ENCODE measurements at places on chromosomes 7 and 10. TPM values are rescaled to one million over a fixed set of nuclear protein-coding genes. Genes with fewer than 3 reads are reported as not detected.

ZPBP gene
- not detected for total RNA-seq

OLAH gene
- 0.34 TPM for total RNA-seq

FFAR4 gene
- total RNA-seq: not detected

STRA8 gene
- total RNA-seq: not detected

C10orf105 gene
- total RNA-seq: not detected

DNA sequence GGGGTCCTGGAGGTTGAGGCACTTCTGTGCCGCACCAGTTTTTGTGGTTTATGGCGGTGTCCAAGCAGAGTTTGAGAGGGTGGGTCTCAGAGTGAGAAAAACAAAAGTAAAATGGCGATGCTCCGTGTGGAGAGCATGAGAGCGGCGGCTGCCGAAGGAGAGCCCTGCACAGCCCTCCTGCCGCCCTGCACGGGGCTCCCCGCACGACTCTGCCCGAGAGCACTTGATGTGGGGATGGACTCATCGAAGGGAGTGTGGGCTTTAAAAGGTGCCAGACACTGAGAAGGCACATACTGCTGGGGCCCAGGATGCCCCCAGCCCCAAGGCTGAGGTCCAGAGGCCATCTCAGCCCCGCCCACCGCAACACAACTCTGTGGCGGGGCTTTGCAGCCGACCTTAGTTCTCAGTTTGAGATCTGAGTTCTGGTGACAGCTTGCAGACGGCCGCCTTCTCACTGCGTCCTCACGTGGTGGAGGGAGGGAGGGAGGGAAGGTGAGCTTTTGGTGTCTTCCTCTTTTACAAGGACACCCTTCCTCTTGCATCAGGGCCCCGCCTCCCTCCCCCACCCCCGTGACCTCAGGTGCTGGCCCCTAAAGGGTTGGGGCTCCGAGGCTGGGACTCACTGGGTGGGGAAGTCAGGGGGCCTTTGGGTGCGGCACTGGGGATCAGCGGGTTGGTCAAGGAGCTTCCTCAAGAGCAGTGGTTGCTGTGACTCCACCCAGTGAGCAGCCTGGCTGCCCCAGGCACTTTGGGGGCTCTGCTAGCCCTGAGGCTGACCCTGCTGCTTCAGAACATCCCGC is 69.1 kb downstream of the NKX6-2 start:
- no peak for DNase-seq

DNA sequence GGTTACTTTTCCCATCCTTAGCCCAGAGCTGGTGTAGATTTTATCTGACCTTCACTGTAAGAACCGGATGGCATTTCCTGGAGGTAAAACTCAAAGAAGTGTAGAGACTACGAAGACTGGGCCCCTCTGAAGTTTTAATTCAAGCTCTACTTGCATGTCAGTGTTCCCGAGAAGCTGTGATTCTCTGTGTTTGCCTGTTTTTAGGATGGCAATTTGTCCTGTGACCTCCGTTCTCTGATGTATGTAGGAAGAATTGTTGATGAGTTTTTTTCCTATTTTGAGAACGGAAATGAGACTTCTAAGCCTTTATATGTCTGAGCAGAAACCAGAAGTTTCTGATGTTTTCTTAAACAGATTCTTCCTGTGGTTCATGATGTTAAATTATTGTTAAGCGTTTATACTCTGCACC is 94.1 kb downstream of the CDCA7L start:
- peak; percentile 20 for DNase-seq

- no peak for DNase-seq
Observed at GRCh38 chr7:82114237-82114636, 329.3 kb downstream of the CACNA2D1 start.

DNA sequence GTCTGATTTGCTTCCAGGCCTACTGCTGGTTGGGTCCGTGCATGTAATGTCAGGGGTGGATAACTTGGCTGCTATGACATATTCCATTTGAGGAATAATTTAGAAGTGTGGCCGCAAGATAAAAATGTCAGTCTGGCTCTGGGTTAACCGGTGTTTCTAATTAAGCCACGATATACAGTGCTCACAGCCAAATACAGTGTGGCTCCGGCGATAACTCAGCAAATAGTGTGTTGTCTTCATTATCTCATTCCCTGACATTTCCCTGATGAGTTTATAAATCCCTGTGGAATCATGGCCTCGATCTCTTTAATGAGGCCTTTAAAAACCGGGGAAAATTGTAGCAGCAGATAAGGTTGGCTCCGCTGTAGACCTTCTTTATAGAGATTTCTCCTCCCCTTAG is 1125.0 kb downstream of the TYW1 start:
- DNase-seq: no peak

DNA sequence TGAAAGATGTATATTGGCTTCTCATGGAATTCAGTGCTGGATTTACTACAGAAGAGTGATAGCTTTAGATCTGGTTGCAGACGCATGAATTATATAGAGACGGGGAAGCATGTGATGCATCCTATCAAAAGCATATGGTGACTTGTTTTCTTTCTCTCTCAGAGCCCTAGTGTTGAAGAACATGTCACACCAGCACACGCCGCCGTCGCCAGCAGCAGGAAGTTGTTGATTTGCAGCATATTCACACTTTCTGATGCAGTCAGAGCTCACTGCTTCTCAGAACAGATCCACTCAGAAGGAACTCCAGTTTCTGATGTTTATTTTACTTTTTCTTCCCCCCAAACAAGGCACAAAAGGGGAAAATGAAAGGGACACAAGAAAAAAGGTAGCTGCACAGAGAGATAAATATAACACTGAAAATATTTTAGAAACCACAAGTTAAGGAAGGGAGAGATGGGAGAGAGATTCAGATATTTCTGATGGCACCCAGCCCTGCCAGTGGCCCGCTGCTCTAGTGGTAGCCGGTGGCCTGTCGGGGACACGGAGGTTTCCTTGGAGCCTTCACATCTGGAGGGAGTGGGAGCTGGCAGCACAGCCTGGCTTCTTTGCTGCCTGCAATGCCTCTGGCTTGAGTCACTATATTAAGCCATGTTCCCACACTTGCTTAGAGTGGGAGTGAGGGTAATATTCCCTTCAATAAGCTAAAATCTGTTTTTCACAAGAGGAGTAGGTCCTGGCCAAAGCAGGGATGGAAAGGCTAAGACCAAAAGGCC is 123.2 kb downstream of the NRP1 start:
- no peak for DNase-seq

GRCh38 chr7:73716318-73716890 is 3.1 kb downstream of the STX1A start:
- DNase-seq: no peak

DNA sequence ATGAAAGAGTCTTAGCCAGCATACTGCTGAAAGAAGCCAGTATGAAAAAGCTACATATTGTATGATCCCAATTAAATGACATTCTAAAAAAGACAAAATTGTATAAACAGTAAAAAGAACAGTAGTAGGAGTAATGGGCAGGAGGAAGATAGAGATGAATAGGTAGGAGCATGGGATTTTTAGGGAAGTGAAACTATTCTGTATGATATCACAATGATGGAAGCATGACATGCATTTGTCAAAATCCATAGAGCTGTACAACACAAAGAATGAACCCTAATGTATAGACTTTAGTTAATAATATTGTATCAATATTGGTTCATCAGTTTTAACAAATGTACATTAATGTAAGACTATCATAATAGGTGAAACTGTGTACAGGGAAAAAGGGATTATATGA is 147.9 kb downstream of the IMMP2L start:
- no peak for DNase-seq

GRCh38 chr10:130368761-130369560 is 232.8 kb downstream of the GLRX3 start:
- DNase-seq: no peak

DNA sequence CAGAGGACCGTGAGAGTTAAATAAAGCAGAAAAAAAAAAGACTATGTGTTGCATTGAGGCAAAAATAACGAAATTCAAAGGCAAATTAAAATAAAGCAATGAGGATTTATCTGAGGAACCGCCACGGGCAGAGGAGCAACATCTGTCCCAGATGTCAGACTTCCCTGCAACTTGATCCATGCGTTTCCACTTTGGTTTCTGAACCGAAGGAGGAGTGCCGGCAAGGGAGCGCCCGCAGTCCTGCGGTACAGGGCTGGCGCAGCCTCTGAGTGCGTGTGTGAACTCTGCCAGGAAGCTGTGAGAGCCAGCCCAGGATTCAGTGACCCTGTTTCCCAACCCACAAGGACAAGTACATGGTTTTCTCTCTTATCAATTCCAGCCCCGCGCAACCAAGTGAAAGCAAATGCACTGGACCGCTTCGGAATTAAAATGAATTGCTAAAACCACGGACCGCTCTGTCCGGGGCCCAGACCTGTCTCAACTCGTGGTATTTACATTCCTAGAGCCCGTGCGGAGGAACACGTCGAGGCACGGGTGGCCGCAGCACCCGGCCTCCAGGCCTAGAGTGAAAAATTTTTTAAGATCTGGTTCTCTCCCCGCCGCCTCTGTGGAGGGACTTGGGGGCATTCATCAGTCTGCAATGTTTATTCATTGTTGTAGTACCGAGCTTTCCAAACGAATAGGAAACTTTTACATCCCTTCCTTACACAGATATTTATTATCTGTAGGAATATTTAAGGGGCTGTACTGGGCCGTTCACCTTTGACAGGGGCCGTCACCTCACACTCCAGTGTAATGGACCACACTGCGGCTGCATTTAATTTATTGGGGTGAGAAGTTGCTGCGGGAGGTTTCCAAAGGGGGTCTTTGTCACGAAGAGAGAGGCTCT is 291.5 kb upstream of the NFE2L3 start:
- DNase-seq: no peak

DNA sequence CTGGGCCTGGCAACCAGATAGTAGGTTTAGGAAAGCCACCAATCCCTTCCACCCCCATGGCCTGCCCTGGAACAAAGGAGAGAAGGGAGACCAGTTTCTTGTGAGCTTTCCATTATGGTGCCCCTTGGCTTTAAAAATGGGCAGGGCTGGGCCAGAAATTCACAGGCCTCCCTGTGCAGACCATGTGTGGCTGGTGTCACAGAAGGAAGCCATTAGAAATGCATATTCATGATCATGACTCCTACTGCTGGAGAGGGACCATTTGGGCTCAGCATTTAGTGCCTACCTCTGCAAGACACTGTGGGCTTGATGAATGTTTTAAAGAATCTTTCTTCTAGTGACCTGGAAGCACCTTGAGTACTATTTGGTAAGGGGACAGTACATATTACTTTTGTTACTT is 108.3 kb downstream of the HECW1 start:
- no peak for DNase-seq

GRCh38 chr7:135428879-135429278 is 81.0 kb downstream of the CNOT4 start:
- no peak for DNase-seq

DNA sequence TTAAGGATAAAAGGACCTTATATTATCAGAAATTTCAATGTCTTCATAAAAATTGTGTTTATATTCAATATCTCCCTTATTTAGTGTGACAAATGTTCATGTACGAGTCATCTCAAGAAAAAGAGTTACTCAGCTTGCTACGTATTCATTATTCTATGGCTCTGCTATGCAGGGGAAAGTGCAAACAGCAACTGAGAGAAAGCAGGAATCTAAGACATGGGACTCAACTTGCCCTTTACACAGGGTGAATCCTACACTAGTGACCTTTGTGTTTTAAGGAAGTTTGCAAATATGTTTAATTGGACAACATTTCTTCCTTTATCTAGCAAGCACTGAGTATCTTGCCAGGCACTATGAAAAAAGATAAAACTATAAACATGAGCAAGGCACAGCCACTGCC is 104.7 kb downstream of the NPSR1 start:
- no peak for DNase-seq

- DNase-seq: no peak
Observed at GRCh38 chr10:43068471-43069210, 8.2 kb upstream of the RET start.

- DNase-seq: no peak
Observed at GRCh38 chr10:110512461-110513187, 14.9 kb downstream of the DUSP5 start.

- DNase-seq: no peak
Observed at GRCh38 chr7:65251851-65252620, 121.6 kb upstream of the ZNF92 start.

DNA sequence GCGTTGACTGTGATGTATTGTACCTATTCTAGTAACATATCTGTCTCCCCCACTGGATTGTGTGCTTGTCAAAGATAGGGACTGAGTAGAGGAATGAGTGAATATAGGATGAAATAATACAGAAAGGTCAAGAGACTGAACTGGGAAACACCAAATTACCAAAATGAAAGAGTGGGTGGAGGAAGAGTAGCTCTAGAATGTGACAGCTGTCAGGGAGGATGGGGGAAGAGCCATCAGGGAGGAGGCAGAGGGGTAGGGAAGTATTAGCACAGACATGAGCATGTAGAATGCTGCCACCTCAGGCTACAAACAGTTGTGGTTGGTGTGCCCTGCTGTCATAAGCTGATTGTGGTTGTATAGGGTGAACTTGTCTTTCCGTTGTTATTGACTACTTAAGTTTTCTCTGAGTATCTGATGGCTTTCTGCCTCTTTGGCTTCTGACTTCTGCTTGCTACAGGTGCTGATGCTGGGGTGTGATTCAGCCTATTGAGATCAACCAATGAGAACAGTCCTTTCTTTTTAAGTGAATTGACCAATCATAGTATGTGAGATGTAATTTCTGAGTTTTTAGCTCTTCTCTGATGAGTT is 5.6 kb downstream of the CCSER2 start:
- no peak for DNase-seq

DNA sequence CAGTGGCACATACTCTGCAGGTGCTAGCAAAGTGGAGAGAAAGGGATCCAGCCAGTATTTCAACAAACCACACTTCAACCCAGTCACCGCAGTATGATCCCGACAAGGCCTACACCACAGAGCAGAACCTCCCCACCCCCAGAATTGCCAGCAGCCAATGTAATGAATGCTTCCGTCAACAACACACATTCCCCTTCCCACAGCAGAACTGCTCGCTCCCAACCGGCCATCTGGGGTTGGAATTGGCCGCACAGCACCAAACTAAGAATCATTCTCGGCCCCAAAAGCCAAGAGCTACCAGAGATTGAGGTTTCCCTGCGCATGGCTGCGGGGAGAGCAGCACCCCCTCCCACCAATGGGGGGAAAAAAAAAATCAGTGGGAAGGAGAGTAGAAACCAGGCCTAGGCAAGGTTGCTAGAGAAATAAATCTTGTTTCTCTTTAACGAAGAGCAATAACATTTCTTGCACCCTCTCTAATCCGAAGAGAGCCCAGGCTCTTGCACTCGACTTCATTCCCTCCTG is 1.1 kb downstream of the WASL start:
- DNase-seq: no peak
